ENCODE measurements at places on chromosomes 11 and 22.

DNA sequence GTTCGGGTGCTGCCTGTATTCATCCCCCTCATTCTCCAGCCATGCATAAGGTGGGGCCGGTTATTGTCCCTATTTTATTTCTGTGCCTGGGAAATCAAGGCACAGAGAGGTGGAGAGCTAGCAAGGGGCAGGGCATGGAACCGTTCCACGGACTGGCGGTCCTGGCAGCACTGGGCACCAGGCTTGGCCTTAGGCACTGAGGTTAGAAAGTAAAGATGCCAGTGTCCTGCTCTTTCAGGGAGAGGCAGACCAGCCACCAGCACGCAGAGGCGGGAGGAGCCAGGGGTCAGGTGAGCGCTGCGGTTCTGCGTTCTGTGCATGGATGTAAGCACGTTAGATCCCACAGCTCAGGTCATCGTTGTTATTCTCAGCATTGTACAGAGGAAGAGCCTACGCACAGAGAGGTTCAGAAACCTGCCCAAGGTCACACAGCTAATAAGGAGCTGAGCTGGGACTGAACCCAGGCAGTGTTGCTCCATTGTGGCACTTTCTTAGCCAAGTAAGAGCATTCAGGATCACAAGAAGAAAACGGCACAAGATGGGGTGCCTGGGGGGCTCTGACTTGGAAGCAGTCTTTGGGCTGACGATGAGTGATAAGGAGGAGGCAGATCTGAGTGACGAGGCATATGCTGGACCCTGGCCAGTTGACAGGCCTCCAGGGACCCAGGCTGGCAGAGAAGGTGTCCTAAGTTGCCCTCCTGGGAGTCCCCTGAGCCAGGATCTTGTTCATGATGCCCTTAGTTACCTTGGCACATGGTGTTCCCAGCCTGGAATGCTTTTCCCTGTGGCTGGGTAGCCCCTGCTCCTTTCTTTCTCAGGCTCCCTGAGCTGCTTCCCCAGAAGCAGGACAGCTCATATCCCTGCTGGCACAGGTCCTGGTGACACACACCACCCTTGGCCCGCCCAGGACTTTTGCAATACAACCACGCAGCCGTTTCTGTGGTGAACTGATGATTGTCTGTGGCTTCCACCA lies 41.1 kb downstream of the OSBPL5 start:
- peak; percentile 66 for DNase-seq

DNA sequence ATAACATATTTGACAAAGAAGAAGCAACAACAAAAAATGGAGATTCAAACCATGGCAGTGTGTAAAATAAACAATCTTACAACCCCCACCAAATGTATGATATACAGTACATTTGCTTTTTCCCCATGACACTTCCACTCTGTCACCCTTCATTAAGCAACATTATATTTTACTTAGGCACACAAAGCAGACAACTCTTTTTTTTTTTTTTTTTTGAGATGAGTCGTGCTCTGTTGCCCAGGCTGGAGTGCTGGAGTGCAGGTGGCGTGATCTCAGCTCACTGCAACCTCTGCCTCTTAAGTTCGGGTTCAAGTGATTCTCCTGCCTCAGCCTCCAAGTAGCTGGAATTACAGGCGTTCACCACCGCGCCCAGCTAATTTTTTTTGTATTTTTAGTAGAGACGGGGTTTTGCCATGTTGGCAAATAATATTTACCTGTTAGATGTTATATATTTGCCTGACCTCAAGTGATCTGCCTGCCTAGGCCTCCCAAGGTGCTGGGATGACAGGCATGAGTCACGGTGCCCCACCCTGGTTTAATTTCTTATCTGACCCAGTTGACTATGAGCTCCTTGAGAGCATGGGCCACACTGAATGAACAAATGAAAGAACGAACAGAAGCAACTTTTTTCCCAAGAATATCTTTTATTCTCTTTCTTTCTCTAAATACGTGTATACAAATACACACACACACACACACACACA lies 5.5 kb upstream of the PCF11 start:
- peak; percentile 85 for DNase-seq

DNA sequence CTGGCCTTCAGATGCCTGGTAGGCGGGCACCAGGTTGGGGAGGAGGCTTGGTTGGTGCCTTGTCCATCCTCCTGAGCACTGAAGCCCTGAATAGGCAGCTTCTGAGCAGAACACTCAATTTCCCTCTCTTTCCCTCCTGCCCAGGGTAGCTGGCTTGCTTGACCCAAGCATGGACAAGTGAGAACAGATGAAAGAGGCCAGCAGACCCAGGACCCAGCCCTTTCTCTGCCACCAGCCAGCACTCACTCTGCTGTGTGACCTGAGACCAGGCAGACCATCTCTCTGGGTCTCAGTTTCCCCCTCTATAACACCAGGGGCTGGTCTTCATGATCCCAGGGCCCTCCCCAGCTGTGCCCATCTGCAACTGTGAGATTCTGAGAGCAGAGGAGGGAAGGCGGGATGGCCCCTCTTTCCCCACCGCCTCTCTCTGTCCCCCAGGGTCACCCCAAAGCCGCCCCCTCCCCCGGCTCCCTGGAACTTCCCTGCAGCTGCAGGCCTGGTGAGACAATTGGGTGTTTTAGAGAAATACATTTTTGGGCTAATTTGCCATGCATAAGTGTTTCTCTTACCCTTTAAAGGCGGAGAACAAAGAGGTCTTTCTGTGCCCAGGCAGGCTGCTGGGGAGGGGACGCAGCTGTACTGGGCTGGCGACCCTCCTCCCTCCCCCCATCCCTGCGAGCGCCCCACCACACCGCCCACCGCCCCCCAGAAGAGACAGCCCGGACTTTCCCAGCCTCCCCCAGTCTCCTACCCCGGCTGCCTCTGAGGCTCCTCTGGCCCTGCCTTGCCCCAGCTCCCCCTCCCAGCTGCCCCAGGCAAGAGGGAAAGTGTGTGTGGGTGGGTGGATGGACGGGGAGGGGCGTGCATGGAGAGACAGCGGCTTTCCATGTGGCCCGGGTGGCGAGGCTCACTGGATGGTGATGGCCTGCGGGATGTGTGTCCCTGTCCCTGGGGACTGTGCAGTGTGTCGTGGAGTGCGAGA lies 30.8 kb upstream of the PICK1 start:
- no peak for DNase-seq

- DNase-seq: peak; percentile 93
Observed at GRCh38 chr22:17638432-17639246, at the start of gene BCL2L13. Gene BCL2L13 (plus strand): TSS chr22:17638757. CDS start chr22:17655712, 16,955 bp downstream.

DNA sequence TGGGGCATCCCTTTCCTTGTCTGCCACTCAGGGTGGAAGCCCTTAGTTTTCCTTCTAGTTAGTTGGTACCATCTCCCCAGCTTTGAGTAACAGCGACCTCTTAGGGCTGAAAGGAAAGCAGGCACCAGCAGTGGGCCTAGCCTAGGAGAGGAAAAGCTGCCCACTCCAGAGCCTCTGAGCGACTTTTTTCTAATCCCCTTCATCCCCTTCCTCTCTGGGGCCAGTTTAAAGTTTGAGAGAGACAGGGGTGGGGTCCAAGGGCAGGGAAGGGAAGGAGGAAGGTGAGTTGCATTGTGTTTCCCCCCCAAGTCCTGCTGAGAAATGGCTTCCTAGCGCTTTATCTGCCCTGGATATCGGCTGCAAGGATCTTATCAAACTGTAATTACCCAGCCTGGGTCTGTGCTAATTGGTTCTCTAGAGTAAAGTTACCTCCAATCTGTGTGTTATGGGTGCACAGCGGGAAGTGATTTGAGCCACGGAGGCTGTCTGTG lies 573.9 kb upstream of the CADM1 start:
- no peak for DNase-seq

GRCh38 chr11:61278001-61278470 lies 17.1 kb downstream of the VWCE start:
- no peak for DNase-seq

DNA sequence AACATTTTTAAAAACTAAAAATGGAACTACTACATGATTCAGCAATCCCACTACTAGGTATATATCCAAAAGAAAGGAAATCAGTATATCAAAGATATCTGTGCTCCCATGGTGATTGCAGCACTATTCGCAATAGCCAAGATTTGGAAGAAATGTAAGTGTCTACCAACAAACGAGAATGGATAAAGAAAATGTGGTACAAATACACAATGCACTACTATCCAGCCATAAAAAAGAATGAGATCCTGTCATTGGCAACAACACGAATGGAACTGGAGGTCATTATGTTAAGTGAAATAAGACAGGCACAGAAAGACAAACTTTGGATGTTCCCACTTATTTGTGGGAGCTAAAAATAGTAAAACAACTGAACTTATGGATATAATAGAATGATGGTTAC lies 575.9 kb upstream of the CCDC90B start:
- DNase-seq: no peak

- DNase-seq: no peak
Observed at GRCh38 chr11:124160986-124161385, 22.2 kb upstream of the OR10D3 start.

GRCh38 chr11:86167499-86168164 lies 76.9 kb upstream of the EED start:
- DNase-seq: peak; percentile 69

DNA sequence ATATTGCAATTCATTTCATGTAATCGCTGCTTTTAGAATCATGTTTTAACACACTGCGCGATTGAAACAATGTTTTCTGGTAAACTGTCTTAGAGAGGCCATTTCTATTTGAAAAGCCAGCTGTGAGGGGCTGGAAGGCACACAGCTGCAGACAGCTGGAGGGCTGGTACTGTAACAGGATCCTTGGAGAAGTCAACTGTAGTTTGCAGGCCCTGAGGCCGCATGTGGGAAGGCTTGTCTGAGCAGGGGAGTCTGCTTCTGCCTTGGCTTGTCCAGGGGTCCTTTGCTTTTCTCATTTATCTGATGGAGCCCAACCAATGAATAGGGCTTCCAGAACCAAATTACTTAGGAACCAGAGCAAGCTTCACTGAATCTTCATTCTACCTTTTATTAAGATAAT lies 313.5 kb downstream of the BLID start:
- no peak for DNase-seq

GRCh38 chr11:33533386-33534052 lies 167.1 kb downstream of the C11orf91 start:
- no peak for DNase-seq

- DNase-seq: no peak
Observed at GRCh38 chr11:98155696-98156095, 865.1 kb upstream of the CNTN5 start.

DNA sequence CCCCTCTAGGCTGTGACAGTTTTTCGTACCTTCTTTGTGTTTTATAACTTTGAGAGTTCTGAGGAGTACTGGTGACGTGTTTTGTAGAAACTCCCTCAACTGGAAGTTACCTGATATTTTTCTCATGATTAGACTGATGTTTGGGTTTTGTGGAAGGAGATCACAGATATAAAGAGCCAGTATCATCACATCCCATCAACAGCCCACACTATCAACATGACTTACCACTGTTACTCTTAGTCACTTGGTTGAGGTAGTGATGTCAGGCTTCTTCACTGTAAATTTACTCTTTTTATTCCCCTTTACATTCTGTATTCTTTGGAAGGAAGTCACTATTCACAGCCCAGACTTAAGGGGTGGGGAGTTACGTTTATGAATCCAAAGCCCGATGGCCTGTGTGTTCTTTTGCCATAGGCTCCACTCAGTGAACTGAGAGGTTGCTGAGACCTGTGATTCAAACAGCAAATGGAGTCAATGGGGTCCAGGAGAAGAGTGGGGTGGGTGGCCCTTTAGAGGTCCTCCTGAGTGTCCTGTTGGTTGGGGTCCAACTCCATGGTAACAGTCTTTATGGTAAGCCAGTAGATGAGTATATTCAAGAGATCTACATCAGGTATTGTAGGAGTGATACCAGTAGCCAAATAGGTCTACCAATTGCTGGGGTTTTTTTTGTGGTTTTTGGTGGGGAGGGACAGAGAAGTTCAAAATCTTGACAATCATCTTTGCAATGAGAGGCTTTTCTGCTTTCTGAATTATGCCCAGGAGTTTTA lies 15.2 kb upstream of the MS4A4E start:
- DNase-seq: no peak

DNA sequence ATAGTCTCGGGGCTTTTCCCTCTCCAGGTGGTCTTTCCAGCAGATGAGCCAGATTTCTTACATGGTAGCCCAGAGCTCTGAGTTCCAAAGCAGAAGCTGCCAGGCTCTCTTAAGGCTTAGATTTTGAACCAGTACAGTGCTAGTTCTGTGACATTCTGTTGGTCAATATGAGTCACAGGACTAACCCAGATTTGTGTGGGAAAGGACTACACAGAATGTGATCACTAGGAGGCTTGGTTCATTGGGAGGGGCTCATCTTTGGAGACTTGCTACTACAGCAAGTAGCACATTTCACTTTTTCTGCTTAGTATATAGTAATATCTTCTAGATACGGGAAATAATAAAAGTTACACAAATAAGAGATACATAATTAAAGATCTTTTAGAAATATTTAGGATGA lies 24.1 kb downstream of the RNF214 start:
- DNase-seq: no peak

DNA sequence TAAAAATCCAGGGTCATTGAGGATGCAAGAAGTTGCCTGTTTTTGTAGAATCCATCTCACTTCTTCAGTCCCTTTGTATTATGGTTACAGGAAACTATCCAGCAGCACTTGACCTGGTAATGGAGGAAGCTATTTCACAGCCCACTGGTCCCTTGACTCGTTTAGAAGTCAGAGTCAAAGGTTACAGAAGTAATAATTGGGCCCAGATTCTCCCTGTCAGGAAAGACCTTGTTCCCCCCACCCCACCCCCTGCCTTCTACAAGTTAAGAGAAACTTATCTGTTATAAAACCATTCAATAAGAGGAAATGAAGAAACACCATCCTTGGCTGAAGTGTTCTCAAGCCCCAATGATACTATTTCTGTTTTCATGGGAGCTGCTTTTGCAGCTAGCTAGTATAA lies 65.8 kb downstream of the CSTPP1 start:
- no peak for DNase-seq

DNA sequence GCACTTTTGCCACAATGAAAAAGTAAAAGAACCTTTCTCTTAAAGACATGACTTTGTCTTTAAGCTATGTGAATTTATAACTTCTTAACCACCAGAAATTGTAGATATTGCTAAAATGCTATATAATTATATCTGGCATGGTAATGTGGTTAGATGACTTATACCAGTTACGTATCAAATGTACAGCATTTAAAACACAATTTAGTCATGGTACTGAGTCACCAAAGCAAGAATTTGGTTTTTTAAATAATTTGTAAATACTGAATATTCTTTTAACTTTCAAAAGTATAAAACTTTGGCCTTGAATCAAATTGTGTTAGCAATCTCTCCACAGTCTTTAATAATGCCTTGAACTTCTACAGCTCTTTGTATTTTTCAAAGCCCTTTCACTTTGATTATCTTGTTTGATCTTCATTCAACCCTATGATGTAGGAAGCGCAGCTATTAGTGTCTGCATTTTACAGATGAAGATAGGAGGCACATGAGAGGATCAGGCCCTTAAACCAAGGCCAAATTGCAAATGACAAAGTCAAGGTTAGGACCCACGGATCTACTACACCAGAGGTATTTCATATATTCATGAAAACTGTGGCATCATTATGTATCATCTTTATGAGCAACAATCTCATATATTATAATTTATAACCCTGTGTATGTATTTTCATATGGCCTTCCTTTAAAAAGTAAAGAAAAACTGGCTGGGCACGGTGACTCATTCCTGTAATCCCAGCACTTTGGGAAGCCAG lies 4.4 kb upstream of the SYTL2 start:
- no peak for DNase-seq

Data from hematopoietic multipotent progenitor cell treated with erythropoietin and hydrocortisone succinate and interleukin-3 and kit ligand, for 17 days (in vitro differentiated cells).